ENCODE measurements at places on chromosomes 3 and 15.
A peak's percentile ranks its signal among the peaks of the same experiment; 100 is the strongest.

DNA sequence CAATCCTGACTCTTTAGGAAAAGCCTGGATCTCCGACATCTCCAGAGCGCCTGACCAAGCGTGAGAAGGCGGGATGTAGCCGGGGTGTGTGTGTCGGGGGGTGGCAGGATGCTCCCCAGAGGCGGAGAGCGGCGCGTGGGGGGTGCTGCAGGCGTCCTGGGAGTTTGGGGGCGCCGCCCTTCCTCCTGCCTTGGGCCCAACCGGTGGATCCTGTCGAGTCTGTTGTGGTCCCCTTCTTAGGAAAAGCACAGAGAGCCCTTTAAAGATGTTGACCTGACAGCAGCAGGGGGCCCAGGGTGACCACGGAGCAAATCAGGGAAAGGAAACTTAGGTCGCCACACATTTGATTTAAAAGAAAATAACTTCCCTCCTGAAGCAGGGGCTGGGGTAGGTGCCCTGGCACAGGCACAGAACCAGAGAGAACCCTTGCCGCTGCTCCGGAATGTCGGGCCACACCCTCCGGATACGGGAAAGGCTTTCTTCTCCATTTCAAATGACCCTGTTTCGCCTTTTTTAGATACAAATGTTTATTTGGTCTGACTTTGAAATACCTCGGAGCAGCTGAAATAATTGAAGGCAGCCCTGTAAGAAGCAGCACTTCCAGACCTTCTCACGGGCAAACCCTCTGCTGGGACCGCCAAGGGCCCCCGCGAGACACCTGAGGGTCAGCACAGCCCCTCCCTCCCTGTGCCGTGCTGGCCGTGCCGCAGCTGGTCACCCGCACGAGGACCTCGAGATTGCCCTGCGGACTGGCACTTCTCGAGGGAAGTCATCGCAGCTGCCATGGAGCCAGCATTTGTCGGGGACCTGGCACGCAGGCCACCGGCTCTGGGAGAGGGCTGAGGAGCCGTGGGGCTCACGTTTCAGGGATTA, 102.9 kb upstream of the KLF13 start:
- DNase-seq, result no peak

GRCh38 chr3:64898941-64899340, 211.1 kb upstream of the ADAMTS9 start:
- DNase-seq, result no peak

DNA sequence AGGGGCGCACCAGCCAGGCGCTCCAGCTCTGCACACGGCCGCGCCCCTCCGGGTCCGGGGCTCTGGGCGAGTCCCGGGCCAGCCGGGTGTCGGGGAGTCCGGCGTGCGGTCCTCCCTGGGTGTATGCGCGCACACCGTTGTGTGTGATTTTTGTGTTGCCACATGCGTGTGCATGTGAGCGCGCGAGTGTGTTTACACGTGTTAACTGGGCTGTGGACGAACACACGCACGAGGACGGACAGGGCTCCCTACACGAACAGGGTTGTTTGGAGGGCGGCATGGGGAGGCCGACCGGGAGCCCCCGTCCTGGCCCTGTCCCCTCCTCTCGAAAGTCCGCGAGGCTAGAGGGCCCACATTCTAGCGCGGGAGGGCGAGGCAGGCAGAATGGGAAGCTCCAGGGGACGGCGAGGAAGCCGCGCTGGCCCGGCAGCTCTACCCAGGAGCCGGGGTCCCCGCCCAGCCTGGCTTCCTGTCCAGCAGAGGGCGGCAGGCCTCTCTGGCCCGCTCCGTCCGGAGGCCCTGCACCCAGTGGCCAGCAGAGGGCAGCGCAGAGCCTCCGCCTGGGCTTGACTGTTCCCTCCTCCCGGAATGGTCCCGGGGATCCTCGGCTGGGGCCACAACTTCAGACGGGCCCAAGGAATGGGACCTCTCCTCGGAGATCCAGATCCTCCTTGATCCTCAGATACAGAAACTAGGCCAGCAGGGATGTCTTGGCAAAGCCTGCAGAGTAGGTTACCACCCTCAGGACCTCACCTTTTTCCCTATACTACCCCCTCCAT, 611 bp upstream of the LINGO1 start:
- DNase-seq, result peak; percentile 83

DNA sequence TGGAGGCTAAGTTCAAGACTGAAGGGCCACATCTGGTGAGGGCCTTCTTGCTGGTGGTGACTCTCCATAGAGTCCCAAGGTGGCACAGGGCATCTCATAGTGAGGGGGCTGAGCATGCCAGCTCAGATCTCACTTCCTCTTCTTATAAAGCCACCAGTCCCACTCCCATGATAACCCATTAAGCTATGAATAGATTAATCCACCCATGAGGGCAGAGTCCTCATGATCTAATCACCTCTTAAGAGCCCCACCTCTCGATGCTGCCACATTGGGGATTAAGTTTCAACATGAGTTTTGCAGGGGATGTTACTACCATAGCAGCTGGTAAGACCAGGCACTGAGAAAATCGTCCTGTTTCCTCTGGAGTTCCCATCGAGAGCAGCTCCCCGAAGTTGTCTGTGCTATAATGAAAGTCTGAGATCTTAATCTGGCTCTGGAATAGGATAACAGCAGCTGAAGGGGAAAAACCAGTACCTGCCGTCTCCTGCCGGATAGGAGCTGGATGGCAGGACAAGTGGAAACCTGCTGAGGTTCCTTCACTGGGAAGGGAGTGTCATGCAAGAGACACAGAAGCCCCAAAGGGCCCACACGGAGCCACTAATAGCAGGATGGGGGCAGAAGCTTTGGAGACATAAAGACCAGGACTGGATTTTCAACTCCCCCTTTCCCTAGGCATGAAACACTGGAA, 79.5 kb upstream of the EPHB3 start:
- no peak for DNase-seq

- DNase-seq, result no peak
Observed at GRCh38 chr3:33825111-33825510, 26.7 kb downstream of the PDCD6IP start.

DNA sequence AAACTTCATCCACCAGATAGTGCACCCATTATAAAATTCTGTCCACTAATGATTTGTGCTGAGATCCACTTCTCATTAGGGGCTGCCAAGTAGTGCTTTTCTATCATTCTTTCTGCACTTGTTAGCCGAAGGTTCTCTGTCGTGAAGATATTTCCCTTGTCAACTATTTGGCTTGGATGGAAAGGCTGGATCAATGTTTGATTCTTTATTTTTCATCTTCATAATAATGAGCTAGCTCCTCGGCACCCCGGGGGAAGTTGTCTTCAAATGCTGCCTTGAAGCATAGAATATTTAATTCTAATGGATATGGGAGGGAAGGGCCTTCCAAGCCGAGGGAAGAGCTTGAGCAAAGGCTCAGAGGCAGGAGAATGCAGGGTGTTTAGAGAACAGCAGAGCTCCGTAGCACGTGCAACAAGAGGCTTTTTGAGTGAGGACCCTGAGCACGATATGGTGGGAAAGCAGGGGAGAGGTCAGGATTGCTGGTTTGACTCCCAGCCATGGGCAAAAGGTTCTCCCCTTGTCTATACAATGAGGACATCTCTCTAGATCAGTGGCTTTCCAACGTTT, 16.3 kb upstream of the MUC20 start:
- DNase-seq, result no peak

DNA sequence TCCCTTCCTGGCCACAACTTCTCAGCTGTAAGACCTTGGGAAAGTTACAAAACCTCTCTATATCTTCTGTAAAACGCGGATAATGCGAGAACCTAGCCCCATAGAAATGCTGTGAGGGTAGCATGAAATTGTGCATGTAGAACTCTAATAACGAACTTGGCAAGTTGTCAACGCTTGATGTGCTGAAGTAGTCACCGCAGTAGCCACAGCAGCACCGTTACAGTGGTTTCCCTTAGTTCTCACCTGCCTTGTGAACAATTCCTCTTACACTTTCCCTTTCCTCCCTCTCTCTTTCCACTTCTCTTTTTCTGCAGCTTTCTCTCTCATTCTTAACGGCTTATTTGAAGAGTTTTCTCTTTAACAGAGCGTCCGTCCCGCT, 447 bp upstream of the SHQ1 start:
- no peak for DNase-seq

DNA sequence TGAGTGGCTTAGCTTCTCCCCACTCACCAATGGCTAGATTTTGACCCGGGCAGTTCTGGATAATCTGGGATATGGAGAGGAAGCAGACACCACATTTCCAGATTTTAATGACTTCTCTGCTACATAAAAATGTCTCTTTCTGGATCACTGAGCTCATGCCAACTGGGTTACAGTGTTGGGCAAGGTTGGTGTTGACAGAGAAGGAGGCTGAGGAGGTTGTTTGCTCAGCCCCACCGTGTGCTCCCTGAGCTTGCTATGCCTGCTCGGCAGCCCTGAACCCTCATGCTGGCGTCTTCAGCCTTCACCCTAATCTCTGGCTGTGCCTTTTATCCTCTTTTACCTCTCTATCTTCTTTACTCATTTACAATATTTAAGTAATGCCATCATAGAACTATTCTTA, 53.0 kb upstream of the KPNA4 start:
- no peak for DNase-seq

DNA sequence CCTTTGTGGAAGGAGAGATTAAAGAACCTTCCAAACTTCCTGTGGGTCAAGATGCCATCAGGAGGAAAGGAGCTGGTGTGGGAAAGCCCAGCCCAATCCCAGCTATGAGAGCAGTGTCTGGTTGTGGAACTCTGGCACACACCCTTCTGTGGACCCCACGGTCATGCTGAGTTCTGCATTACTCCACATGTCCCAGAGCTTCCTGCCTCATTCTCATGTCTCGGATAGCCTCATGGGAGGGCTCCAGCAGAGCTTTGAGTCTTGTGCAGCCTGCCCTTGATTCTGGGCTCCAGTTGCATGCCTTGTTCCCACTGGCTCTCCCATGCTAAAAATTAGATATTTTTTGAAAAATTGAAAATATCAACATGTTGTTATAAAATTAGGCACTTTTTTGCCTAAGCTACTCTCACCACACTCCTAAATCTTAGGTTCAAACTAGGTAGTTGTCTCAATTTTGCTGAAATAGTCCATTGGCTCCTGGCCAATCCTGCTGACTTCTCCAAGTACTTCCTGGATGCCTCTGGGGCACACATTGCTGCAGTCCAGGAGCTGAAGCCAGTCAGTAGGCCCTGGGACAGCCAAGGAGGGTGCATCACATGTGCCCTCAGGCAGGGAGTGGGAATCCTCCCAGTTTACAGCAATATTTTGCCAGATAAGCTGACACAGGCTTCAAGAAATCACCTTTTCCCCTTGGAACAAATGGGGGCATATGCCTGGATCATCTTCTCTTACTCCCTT, 144.3 kb downstream of the EEFSEC start:
- no peak for DNase-seq

DNA sequence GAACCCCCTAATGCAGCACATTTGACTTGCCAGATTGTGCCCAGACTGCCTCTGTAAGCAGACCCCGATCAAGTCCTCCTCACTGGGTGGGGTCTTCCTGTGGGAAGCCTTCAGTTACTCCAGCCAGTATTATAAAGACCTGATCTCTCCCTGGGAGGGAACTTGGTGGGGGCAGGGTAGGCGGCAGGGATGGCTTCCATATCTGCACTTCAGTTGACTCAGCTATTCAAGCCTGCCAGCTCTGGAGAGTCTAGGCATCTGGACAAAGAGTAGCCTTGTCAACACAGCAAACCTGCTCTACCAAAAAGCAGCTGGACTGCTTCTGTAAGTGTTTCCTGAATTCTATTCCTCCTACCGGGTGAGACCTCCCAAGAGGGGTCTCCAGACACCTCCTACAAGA, 21.0 kb upstream of the SLC25A38 start:
- no peak for DNase-seq

- peak; percentile 52 for DNase-seq
Observed at GRCh38 chr3:126552688-126553283, 5.9 kb downstream of the C3orf22 start.

- DNase-seq, result no peak
Observed at GRCh38 chr3:59605944-59606534, 556.2 kb upstream of the CFAP20DC start.

- no peak for DNase-seq
Observed at GRCh38 chr15:37040072-37040742, 60.1 kb downstream of the MEIS2 start.

- DNase-seq, result no peak
Observed at GRCh38 chr3:128753715-128754114, 27.7 kb downstream of the RAB7A start.

GRCh38 chr3:7752005-7752404, 749.6 kb upstream of the LMCD1 start:
- DNase-seq, result no peak

- no peak for DNase-seq
Observed at GRCh38 chr3:109532257-109533216, 195.2 kb upstream of the DPPA4 start.

DNA sequence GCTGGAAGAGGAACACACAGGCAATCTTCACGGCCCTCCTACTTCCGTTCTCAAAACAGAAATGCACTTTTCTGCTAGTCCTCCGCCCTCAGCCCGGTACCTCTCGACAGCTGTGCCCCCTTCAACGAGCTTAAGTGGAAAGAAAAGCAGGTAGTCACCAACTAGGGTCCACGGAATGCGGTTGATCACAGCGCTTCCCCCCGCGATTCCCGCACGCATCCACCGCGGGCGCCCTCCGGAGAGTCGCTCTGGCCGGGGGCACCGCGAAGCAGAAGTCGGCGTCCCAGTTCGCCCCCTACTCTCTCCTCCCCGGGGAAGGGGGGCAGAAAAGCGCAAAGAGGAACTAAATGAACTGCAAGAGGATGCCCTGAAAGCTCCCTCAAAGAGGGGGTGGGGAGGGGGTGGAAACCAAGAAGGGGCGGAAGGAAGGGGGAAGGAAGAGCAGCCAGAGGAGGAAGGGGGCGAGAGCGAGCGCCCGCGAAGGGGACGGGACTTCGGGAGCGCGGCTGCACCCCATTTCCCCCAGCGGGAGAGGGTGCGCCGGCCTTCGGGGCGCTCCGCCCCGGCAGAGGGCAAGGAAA, 738 bp downstream of the ACAP2 start:
- peak; percentile 36 for DNase-seq

DNA sequence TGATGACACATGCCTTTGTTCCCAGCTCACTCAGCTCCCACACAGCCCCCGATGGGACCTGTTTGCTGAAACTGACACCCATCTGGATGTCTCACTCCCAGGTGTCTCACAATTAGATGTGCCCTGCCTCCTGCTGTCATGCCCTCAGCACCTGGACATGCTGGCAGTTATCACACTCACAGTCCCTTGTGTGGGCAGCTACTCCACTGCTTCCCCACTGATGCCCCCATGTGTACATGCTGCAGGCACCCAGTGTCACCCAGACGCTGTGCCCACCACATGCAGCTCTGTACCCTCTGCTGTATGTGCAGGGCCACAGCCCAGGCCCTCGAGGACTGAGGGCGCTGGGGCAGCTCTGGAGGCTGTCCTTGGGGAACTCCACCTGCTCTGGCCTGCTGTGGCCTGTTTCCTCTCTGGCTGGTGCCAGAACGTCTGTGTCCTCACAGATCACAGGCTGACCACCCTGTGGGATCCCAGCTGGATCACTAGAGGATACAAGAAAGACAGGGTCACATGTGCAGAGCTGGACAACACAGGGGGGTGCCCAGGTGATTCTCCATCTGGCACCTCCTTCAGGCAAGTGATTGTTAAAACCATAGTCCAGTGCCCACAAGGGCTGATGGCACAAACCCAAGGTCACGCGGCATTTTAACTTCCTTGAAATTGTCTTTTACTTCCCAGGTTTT, 14.0 kb downstream of the C3orf22 start:
- DNase-seq, result peak; percentile 34

GRCh38 chr15:79702621-79703020, 194.2 kb downstream of the MTHFS start:
- no peak for DNase-seq

- DNase-seq, result peak; percentile 67
Observed at GRCh38 chr3:50542177-50543034, 25.1 kb downstream of the C3orf18 start.

- no peak for DNase-seq
Observed at GRCh38 chr15:57443486-57443885, 67.2 kb downstream of the CGNL1 start.

Data from activated naive CD4-positive, alpha-beta T cell treated with anti-CD3 and anti-CD28 coated beads, Interleukin-2, amount 50 U/mL, for 72 hours (primary cell).